ENCODE measurements at places on chromosomes 16 and 17.

GRCh38 chr17:58309918-58310259, 18.7 kb downstream of the TSPOAP1 start:
- no peak for DNase-seq

DNA sequence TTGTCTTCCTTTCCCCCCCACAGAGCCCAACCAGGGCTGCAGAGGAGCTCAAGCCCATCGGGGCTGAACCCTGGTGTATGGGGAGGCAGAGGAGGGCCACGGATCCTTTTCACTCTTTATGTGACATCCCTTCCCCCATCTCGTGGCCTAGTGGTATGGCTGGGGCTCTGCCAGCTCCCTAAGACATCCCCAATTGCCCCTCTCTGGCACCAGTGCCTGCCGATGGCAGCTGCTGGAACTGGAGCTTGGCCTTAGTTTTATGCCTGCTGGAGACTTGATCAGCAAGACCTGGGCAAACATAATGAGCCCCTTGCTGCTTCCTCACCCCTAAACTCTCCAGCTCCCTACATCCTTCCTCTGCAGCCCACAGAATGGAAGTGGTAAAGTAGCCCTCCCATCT, 8.0 kb upstream of the TOP2A start:
- no peak for DNase-seq

GRCh38 chr16:16096121-16096857, 127.0 kb downstream of the ABCC6 start:
- DNase-seq = no peak

- DNase-seq = peak; percentile 28
Observed at GRCh38 chr17:47192554-47192953, 3.5 kb upstream of the CDC27 start.

- DNase-seq = no peak
Observed at GRCh38 chr17:27558842-27559505, 72.0 kb upstream of the LGALS9 start.

- DNase-seq = no peak
Observed at GRCh38 chr17:57275071-57275764, 18.9 kb downstream of the MSI2 start.

DNA sequence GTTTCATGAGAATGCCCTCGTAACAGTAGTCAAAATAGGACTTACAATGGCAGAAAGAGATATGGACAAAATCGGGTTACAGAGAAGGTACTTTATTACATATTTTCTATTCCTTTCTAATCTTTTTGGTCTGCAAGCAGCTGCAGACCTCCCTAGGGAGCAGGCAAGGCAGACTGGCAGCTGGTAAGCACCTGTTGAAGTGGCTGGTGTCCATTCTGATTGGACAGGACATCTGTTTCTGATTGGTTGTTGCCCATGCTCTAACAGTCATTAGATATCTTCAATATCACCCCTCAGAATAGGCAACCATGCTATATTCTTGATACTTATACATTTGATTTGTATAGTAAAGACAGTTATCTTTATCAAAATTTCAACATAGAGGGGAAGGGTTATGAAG, 606.3 kb downstream of the KCNJ2 start:
- no peak for DNase-seq

DNA sequence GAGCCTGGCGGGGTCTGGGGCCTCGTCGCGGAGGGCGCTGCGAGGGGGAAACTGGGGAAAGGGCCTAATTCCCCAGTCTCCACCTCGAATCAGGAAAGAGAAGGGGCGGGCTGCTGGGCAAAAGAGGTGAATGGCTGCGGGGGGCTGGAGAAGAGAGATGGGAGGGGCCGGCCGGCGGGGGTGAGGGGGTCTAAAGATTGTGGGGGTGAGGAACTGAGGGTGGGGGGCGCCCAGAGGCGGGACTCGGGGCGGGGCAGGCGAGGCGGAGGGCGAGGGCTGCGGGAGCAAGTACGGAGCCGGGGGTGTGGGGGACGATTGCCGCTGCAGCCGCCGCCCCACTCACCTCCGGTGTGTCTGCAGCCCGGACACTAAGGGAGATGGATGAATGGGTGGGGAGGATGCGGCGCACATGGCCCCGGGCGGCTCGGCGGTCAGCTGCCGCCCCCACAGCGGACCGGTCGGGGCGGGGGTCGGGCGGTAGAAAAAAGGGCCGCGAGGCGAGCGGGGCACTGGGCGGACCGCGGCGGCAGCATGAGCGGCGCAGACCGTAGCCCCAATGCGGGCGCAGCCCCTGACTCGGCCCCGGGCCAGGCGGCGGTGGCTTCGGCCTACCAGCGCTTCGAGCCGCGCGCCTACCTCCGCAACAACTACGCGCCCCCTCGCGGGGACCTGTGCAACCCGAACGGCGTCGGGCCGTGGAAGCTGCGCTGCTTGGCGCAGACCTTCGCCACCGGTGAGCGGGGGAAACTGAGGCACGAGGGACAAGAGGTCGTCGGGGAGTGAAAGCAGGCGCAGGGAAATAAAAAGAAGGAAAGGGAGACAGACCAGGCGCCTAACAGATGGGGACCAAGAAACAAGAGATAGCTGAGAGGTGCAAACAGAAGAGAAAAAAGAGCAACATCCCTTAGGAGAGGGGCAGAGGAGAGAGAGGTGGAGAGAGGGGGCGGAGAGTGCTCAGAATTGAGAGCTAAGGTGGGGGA, at the start of gene PNMT:
Gene PNMT (plus strand): TSS at position 509 of the 980 bp plus-strand sequence. CDS start 23 bp downstream, at position 532.
- peak; percentile 54 for DNase-seq

DNA sequence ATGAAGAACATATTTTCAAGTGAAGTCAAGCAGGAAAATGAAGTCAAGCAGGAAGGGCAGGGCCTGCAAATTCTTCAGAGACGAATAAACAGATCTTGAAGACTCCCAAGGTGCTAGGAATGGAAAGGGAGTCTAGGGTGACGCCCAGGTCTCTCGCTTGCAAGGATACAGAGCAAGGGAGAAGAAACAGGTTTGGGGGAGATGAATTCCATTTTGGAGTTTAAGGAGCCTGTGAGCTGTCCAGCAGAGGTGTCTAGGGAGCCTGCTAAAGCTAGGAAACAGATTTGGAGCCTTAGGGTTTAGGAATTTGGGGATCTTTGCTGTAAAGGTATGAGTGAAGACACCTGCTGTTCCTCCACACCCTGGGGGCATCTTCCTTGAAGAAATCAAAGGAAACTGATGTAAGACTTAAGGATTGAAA, 2.0 kb upstream of the UNKL start:
- DNase-seq = no peak

DNA sequence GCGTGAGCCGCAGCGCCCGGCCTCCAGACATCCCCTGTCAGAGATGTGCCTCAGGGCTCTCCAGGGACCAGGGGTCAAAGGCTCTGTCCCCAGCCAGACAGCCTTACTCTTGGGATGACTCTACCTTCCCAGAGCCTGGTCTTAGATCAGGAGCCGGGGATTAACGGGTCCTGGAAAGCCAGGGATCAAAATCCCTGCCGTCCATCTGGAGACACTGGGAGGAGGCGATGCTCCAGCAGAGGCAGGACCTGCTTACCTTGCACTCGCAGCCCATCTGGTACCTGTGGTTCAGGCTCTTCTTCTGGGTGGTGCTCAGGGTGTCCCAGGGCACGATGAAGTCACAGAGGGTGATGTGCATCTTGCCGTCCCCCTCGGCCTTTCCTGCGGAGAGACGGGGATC, 16.7 kb upstream of the USP36 start:
- no peak for DNase-seq

- no peak for DNase-seq
Observed at GRCh38 chr17:17523001-17523730, 27.0 kb upstream of the RASD1 start.

GRCh38 chr17:27356091-27356705, 62.3 kb downstream of the WSB1 start:
- no peak for DNase-seq

GRCh38 chr16:5349670-5350517, 252.3 kb upstream of the EEF2KMT start:
- no peak for DNase-seq

GRCh38 chr17:78903101-78903779, at the start of gene CEP295NL:
TSS of gene CEP295NL (minus strand) at chr17:78903201. CDS start at chr17:78901828, 1,373 bp downstream.
- no peak for DNase-seq

- DNase-seq = peak; percentile 30
Observed at GRCh38 chr17:2853283-2854142, 57.3 kb downstream of the RAP1GAP2 start.

GRCh38 chr16:86931410-86931941, 353.1 kb downstream of the FOXL1 start:
- DNase-seq = no peak

DNA sequence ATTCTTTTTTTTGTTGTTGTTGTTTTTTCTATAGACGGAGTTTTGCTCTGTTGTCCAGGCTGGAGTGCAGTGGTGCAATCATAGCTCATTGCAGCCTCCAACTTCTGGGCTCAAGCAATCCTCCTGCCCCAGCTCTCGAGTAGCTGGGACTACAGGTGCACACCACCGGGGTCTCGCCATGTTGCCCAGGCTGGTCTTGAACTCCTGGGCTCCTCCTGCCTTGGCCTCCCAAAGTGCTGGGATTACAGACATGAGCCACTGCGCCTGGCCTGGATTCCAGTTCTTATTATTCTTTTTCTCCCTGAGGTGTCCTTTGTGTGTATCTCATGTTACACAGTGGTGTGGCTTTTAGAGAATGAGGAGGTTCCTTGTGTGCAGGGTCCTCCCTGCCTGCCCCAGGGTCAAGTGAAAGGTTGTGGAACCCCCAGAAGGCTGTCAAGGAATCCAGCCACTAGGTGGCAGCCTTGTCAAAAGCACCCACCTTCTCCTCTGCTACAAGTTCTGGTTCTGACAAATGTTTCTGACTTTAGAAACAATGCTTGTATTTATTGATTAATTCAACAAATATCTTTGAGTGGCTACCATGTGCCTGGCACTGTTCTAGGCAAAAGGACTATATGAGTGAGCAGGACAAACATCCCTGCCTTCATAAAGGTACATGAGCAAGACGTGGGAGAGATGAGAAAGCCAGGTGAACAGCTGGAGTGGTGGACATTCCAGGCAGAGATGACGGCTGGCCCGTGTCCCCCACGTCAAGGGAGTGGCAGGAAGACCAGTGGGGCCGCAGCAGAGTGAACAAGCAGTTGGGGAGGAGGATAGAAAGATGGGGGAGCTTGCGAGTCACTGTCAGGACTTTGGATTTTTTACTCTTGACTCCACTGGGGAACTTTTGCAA, 112.4 kb downstream of the SPECC1 start:
- peak; percentile 48 for DNase-seq

DNA sequence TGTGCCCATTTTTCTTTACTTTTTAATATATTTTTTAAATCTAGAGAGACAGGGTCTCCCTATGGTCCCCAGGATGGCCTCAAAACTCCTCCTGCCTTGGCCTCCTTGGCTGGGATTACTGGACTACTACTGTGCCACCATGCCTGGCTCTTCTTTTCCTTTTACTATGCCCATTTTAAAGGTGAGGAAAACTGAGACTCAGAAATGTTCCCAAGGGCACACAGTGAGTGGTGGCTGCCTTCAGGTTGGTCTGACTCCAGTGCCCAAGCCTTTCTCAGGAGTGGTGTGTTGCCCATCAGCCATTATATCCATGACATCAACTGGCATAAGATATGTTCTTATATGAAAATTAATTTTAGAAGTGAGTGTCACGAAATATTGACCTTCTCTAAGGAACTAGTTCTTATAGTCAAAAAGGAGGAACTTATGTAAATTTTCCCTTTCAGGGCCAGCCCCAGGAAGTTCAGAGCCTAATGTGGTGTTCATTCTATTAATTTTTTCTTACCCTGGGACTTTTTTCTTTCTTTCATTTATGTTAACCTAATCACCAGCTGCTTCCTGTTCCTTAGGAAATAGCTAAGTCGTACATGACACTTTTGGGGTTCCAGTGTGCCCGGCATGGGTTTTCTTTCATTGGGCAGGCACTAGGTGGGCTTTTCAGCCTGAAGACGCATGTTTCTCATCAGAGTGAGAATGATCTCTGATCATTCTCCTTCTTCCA, 17.9 kb upstream of the SPN start:
- DNase-seq = no peak

DNA sequence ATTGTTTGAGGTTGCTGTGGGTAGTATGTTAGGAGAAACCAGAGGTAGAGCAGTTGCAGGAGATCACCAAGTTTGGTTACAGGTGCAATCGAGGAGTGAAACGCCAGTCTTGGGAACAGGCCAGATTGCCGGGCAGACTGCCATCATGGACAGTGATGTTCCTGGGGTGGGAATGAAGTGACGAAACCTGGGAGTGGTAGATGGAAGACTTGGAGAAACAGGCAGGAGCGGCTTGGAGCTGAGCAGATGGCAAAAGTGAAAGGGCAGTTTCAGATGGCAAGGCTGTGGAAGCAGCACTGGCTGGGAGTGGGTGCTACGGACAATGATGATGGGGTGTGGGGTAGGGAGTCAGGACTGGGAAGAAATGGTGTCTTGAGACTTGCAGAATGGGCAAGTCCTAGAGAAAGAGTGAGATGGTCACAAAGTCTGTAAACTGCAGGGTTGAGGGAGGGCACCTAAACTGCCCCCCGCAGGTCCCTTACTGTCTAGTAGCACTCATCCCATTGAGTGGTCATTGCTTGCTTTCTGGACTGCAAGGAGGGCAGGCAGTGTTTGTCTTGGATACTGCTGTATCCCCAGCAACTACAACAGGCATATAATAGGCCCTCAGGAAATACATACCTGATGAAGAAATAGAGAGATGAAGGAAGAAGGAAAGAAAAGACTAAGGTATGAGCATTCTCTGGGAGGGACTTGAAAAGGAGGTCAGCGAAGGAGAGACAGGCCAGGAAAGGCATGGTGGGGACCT, 29.5 kb upstream of the ULK2 start:
- no peak for DNase-seq

- DNase-seq = no peak
Observed at GRCh38 chr16:52676959-52677358, 130.0 kb upstream of the TOX3 start.

DNA sequence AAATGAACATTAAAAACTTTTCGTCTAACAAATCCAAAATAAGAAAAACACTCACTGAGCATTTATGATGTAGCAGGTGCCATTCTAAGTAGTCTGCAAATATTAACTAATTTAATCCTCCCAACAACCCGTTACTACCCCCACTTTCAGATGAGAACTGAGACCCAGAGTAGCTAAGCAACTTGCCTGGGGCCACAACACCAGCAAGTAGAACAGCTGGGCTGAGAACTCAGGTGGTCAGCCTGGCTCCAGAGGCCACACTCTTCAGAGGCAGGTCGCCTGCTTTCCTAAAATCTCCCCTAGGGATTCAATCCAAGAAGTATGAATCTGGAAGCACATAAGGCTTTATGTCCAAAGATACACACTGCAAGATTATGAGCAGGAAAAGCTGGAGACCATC, 6.2 kb downstream of the MBTPS1 start:
- DNase-seq = no peak

DNA sequence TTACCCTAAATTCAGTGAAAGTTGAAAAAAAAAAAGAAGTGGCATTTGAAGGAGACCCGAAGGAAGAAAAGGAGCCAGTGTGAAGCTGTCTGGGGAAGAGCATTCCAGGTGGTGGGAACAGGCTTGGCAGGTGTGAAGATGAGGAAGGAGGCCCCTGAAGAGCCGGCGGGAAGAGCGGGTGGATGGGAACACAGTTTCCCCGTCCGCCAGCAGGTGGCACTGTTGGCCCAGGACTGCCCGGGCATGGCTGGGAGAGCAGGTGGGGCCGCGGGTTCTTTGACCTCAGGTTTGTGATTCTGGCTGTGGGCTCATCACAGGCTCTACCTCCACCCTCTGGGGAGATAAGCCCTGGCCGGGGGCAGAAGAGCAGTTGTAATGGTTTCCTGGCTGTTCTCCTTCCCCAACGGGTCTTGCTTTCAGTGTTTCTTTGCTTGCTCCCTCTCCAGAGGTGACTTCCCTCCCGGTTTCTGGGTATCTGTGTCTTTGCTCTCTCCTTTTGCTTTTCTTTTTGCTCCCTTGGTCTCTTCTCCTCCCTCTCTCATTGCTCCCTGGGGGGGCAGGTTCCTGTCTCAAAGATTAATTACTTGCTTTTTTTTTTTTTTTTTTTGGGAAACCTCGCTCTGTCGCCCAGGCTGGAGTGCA, 32.3 kb downstream of the RAP1GAP2 start:
- DNase-seq = peak; percentile 58

GRCh38 chr17:61201211-61201610, 198.4 kb upstream of the TBX2 start:
- DNase-seq = no peak

Measured in central memory CD4-positive, alpha-beta T cell (primary cell).